Endothelial cell of umbilical vein (primary cell): ENCODE measurements at places on chromosomes 2 and 18. TPM values are rescaled to one million over a fixed set of nuclear protein-coding genes. Genes with fewer than 3 reads are reported as not detected.
A peak's percentile ranks its signal among the peaks of the same experiment; 100 is the strongest.

ZNF513 gene
- polyA plus RNA-seq = 30.6 and 43.2 TPM in 2 replicates

GRCh38 chr2:100676346-100676745 is 113.6 kb downstream of the PDCL3 start:
- DNase-seq = no peak

GRCh38 chr2:97911922-97912575 is 83.7 kb downstream of the TMEM131 start:
- no peak for DNase-seq

DNA sequence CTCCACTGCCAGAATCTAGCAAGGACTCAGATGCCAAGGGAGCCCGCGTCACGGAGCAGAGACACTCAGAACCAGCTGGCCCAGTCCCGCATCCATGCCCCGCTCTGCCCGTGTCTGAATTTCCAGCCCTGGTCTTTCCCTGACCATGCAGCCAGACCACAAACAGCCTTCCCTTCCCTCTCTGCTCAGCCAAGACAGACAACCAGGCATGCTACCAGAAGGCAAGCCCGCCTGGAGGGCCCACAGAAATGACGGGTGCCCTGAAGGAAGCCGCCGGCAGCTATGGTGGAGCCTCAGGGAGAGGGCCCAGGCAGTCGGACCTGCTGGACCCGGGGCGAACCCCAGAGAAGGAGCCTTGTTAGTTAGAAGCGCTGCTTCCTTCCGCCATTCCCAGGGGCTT is 45.1 kb upstream of the MAL start:
- DNase-seq = no peak

SERPINB13 gene
- polyA plus RNA-seq = not detected in 2 replicates

DCDC2C gene
- polyA plus RNA-seq = not detected in 2 replicates

DNA sequence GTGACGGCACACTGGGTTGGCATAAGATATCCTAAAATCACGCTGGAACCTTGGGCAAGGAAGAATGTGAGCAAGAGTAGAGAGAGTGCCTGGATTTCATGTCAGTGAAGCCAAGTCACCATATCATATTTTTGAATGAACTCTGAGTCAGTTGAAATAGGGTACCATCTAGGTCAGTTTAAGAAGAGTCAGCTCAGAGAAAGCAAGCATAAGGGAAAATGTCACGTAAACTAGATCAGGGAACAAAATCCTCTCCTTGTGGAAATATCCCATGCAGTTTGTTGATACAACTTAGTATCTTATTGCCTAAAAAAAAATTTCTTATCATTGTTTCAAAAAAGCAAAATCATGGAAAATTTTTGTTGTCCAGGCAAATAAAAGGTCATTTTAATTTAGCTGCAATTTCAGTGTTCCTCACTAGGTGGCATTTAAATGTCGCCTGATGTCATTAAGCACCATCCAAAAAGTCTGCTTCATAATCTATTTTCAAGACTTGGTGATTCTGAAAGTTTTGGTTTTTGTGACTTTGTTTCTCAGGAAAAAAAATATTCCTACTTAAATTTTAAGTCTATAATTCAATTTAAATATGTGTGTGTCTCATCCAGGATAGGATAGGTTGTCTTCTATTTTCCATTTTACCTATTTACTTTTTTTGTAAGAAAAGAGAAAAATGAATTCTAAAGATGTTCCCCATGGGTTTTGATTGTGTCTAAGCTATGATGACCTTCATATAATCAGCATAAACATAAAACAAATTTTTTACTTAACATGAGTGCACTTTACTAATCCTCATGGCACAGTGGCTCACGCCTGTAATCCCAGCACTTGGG is 19.6 kb downstream of the RSAD2 start:
- DNase-seq = peak; percentile 62

GRCh38 chr2:64657411-64657810 is 3.7 kb upstream of the SERTAD2 start:
- DNase-seq = no peak

DNA sequence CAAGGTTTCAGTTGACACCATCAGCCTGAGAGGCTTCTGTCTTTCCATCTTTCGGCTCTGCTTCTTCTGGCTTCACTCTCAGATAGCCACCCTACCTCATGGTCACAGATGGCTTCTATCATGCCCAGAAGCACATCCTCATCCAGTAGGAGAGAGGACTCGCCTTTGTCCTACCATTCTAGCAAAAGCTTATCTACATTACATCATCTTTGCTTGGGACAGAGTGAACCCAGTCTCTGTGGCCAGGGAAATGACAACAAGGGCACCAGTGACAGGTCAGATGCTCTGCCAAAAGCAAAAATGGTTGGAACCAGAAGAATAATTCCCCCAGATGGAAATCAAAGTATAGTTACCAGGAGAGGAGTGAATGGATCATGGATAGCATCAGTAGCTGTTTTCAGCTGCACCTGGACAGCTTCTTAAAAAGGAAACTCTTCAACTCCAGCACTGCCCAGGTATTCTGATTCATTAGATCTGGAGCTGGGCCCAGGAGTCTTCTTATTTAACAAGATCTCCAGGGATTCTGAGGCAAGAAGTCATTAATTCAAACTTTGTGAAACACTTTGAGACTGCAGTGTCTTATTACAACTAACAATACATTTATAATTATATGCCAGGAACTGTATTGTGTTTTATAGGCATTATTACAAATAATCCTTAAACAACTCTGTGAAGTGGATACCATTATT is 257.7 kb upstream of the UBE2E3 start:
- DNase-seq = no peak

MEIS1 gene
- polyA plus RNA-seq = 8.1 and 10.0 TPM in 2 replicates

GRCh38 chr2:55761526-55761925 is 67.9 kb upstream of the PNPT1 start:
- peak; percentile 44 for DNase-seq

GRCh38 chr2:56960581-56960980 is 776.8 kb downstream of the CCDC85A start:
- DNase-seq = no peak

DDX1 gene
- polyA plus RNA-seq = 28.4 and 41.2 TPM in 2 replicates
